T follicular helper cell (primary cell): ENCODE measurements at places on chromosomes 12 and 14.

DNA sequence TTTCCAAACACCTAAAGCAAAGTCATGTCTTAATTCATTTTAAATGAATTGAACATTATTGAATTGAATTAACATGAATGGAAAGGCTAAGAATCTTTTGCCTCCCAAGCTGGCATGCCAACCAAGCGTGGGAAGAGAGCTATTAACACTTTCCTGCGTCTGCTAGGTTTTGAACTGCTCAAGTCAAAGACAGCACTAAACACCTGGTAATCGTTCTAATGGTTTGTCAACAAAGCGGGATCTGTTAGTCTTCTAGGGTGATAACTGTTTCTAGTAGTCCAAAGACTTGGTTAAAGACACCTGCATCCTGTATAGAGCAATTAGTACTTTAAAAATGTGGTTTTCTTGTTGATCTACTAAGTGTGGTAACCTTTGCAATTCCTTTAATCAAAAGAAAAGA is 164.2 kb upstream of the HMGA2 start:
- DNase-seq = no peak

- no peak for DNase-seq
Measured at GRCh38 chr12:66600903-66601302, 78.0 kb downstream of the GRIP1 start.

GRCh38 chr14:80354860-80355581 is 143.7 kb upstream of the DIO2 start:
- DNase-seq = no peak

DNA sequence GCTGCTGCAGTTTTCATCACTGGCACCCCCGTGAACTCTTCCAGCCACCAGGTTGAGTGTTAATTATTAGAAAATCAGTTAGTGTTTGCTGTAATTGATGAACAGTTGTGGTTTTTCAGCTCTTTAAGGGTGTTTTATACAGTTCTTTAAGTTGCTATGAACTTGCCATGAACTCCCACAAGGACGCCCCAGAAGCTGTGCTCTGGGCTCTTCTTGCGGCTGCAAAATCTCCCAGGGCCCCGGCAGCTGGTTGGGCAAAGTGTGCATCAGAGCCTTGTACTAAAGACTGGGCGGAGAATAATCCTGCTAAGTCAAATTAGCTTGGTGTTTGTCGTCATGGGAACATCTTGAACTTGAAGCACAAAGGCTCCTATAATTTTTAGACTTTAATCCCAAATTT is 82.2 kb downstream of the EML1 start:
- no peak for DNase-seq
